ENCODE measurements at places on chromosomes 5 and 9. TPM values are rescaled to one million over a fixed set of nuclear protein-coding genes. Genes with fewer than 3 reads are reported as not detected.
A peak's percentile ranks its signal among the peaks of the same experiment; 100 is the strongest.

GRCh38 chr9:74963056-74963455, 10.3 kb upstream of the C9orf40 start:
- H3K4me3 ChIP-seq: no peak overlapping the region
- H3K27ac ChIP-seq: no peak overlapping the region
- H3K4me1 ChIP-seq: no peaks in the 10 kb centered on the region
- no peaks in the 10 kb centered on the region for H3K27me3 ChIP-seq
- H3K36me3 ChIP-seq: no peaks in the 10 kb centered on the region

DNA sequence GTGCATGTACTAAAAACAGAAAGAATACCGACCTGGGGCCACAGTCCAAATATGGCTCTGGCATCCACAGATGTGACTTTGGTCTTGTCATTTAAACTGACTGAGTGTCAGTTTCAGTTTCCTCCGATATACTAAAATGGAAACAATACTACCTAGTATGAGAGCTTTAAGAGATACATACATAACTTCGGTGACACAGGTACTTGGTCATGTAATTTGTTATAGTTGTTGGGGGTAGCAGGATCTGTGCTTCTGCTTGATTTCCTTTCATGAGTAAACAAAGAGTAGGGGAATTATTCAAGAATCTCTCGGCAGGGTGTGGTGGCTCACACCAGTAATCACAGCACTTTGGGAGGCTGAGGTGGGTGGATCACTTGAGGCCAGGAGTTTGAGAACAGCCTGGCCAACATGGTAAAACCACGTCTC, 32.1 kb downstream of the MTMR12 start:
- no peak overlapping the region for H3K4me3 ChIP-seq
- peaks cover 5% of the 10 kb centered on the region for H3K4me1 ChIP-seq
- H3K27ac ChIP-seq: no peak overlapping the region
- DNase-seq: no peak
- H3K36me3 ChIP-seq: no peaks in the 10 kb centered on the region

GRCh38 chr5:83530193-83530592, 58.6 kb downstream of the VCAN start:
- no peaks in the 10 kb centered on the region for H3K27me3 ChIP-seq
- no peak for DNase-seq
- H3K4me3 ChIP-seq: no peak overlapping the region
- no peaks in the 10 kb centered on the region for H3K36me3 ChIP-seq

- no peaks in the 10 kb centered on the region for H3K4me1 ChIP-seq
- H3K27ac ChIP-seq: no peak overlapping the region
- H3K4me3 ChIP-seq: no peak overlapping the region
- H3K36me3 ChIP-seq: no peaks in the 10 kb centered on the region
- DNase-seq: no peak
These were observed 4.1 kb downstream of the CFAP95 start for GRCh38 chr9:69824499-69825252.

GRCh38 chr5:24347158-24347557, 297.6 kb downstream of the CDH10 start:
- H3K27ac ChIP-seq: no peak overlapping the region
- no peaks in the 10 kb centered on the region for H3K36me3 ChIP-seq
- no peaks in the 10 kb centered on the region for H3K4me1 ChIP-seq

DNA sequence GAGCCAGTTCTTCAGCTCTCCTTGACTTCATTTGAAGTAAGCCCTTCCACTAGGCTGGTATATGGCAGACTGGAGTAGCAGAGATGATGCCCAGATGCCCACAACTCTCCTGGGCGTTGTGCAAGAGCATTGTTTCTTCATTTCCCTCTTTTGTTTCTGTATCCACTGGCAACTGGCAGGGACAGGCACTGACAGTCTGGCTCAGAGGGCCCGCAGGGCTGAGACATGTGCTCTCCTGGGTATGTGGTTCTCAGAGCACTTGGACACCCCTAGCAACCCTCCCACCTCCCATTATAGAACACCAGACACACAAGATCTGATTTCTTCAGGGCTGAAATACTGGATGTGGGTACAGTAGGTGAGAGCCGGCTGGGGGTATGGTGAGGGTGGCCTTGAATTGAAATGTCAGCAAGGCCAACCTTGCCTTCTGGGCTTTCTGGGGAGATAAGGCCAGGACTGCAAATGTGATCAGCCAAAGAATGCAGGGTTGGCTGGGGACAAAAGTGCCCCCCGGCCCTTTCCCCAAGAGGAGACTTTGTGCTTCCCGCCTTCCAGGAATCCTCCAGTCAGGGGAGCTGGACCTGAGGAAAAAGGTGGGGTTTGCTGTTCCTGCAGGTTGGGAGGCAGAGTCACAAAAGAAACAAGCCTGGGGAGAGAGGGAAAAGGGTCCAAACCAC, 28.6 kb upstream of the CTNNA1 start:
- H3K4me3 ChIP-seq: no peak overlapping the region
- peaks cover 21% of the 10 kb centered on the region for H3K4me1 ChIP-seq
- H3K36me3 ChIP-seq: no peaks in the 10 kb centered on the region
- no peak for DNase-seq
- H3K27me3 ChIP-seq: no peaks in the 10 kb centered on the region

DNA sequence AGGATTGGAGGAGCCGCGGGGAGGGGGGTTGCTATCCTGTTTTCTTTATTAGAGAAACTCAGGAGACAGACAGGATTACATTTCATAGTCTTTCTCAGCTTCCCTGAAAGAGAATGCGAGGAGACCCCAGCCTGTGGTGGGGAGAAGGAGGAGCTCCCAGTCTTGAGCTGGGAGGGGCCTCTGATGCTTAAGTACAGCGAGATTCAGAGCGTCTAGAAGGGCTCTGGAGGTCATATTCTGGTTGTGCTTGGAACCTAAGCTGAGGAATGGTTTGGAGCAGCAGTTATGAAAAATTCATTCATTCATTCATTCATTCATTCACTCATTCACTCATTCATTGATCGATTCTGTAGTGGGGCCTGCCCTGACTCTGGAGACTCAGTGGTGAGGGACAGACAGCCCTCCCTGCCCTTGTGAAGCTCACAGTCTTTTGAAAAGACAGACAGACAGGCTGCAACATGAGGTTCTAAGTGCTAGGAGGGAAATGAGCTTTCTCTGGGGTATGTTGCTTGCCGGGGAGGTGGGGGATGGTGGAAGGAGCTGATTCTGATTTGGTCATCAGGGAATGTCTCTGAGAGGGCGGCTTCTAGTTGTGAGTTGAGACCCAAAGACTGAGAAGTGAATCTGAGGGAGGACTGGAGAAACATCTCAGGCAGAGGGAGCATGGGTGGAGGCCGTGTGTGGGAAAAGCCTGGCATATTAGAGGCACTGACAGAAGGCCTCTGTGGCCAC, 2.5 kb upstream of the SPRY4 start:
- peaks cover 15% of the 10 kb centered on the region for H3K4me1 ChIP-seq
- no peak overlapping the region for H3K4me3 ChIP-seq
- DNase-seq: no peak
- H3K27me3 ChIP-seq: no peaks in the 10 kb centered on the region
- no peaks in the 10 kb centered on the region for H3K36me3 ChIP-seq

- peak overlapping the region; percentile 94 for H3K27ac ChIP-seq
- DNase-seq: peak; percentile 69
- H3K4me3 ChIP-seq: no peak overlapping the region
- no peaks in the 10 kb centered on the region for H3K36me3 ChIP-seq
- H3K27me3 ChIP-seq: no peaks in the 10 kb centered on the region
These were observed 51.5 kb upstream of the RNU6ATAC start for GRCh38 chr9:134215699-134216448.

The IL7R gene
- 0.40 TPM for total RNA-seq

The TRUB2 gene
- total RNA-seq: 15.1 TPM

The F2RL2 gene
- 2.6 TPM for total RNA-seq
